ENCODE measurements at places on chromosomes 2 and 18.

GRCh38 chr2:109295781-109296117, 166.7 kb downstream of the SH3RF3 start:
- no peak overlapping the region for H3K27ac ChIP-seq
- no peak for DNase-seq
- H3K4me1 ChIP-seq: no peaks in the 10 kb centered on the region
- H3K27me3 ChIP-seq: no peaks in the 10 kb centered on the region
- H3K4me3 ChIP-seq: no peak overlapping the region
- no peaks in the 10 kb centered on the region for H3K36me3 ChIP-seq

GRCh38 chr2:226142463-226142862, 657.2 kb downstream of the IRS1 start:
- no peak overlapping the region for H3K27ac ChIP-seq
- no peak overlapping the region for H3K4me3 ChIP-seq
- DNase-seq: no peak

GRCh38 chr2:64595397-64596176, 58.1 kb downstream of the SERTAD2 start:
- no peak overlapping the region for H3K4me3 ChIP-seq
- peaks cover 22% of the 10 kb centered on the region for H3K36me3 ChIP-seq
- H3K27ac ChIP-seq: no peak overlapping the region

- H3K4me3 ChIP-seq: no peak overlapping the region
- no peaks in the 10 kb centered on the region for H3K27me3 ChIP-seq
- no peak for DNase-seq
- no peak overlapping the region for H3K27ac ChIP-seq
- no peaks in the 10 kb centered on the region for H3K4me1 ChIP-seq
Measured at GRCh38 chr18:23412351-23412964, 40.6 kb upstream of the RIOK3 start.

DNA sequence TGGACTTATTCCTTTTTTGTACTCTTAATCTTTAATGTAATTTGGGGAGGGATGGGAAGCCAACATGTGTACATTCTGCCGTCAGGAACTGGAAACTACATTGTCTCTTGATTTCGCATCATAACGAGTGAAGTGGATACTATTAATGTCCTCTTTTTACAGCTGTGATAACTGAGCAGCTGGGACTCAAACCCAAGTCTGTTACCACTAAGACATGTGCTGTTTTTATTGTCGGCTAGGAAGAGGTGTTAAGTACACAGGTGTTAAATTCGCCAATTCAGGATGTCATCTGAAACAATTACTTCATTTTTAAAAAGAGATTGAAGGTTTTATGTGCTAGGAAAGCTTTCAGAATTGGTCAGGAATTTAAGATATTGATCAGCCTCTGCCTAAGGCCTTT, 6.9 kb downstream of the GMCL1 start:
- H3K4me1 ChIP-seq: peaks cover 16% of the 10 kb centered on the region
- H3K27me3 ChIP-seq: no peaks in the 10 kb centered on the region
- H3K36me3 ChIP-seq: peaks cover 28% of the 10 kb centered on the region
- H3K27ac ChIP-seq: no peak overlapping the region
- DNase-seq: no peak

- DNase-seq: no peak
- peaks cover 33% of the 10 kb centered on the region for H3K4me1 ChIP-seq
- no peaks in the 10 kb centered on the region for H3K36me3 ChIP-seq
- no peak overlapping the region for H3K27ac ChIP-seq
Measured at GRCh38 chr2:174327021-174327840, 7.5 kb upstream of the SP9 start.

DNA sequence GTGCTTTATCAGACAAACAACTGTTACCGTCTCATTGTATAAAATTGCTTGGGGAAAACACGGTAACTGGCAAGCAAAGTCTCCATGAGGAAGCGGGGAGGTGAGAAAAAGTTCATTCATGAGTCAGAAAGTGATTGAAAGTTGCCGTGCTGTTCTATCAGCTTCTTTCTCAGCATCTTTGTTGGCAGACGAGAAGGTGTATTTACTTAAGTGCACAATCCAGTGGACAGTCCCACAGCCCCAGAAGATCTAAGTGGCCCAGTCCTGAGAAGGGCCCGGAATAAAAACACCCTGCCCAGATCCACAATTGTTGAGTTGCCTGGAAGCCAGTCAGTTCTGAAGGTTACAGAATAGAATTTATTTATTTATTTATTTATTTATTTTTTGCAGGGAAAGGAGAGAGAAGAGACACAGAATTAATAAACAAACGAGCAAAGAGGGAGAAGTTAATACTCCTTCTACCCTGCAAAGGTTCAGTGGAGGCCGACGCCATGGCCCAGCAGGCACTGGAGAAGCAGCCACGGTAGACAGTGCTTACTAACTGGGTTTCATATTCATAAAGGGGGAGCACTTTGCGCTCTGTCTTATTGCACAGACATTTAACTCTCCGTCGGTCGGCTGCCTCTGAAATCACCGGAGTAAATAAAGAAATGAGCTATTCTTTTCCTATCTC, 676.0 kb upstream of the SALL3 start:
- no peak overlapping the region for H3K27ac ChIP-seq
- no peaks in the 10 kb centered on the region for H3K27me3 ChIP-seq
- no peak for DNase-seq
- H3K4me1 ChIP-seq: no peaks in the 10 kb centered on the region
- no peaks in the 10 kb centered on the region for H3K36me3 ChIP-seq

- no peak overlapping the region for H3K4me3 ChIP-seq
- H3K27ac ChIP-seq: no peak overlapping the region
- H3K36me3 ChIP-seq: no peaks in the 10 kb centered on the region
- no peaks in the 10 kb centered on the region for H3K27me3 ChIP-seq
- DNase-seq: no peak
- H3K4me1 ChIP-seq: no peaks in the 10 kb centered on the region
Measured at GRCh38 chr18:28984731-28985130, 807.8 kb upstream of the CDH2 start.

DNA sequence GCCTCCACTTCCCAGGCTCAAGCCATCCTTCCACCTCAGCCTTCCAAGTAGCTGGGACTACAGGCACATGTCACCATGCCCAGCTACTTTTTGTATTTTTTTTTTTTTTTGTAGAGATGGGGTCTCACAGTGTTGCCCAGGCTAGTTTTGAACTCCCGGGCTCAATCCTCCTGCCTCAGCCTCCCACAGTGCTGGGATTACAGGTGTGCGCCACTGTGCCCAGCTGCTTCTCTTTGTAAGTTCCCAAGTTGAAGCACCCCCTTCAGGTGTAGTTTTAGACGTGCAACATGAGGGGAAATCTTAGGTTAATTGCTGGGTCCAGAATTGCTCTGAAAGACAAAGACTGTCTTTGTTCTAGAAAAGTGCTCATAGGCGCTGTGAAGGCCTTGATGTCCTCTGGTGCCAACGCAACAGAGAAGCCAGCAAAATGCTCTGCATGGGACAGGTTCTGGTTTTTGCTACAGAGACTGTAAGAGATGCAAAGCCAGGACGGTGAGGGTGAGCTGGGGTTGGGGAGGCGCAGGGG, 46.6 kb downstream of the RRM2 start:
- H3K4me1 ChIP-seq: peaks cover 2% of the 10 kb centered on the region
- H3K27me3 ChIP-seq: no peaks in the 10 kb centered on the region
- no peaks in the 10 kb centered on the region for H3K36me3 ChIP-seq
- no peak overlapping the region for H3K4me3 ChIP-seq
- no peak overlapping the region for H3K27ac ChIP-seq

- H3K36me3 ChIP-seq: no peaks in the 10 kb centered on the region
- no peaks in the 10 kb centered on the region for H3K4me1 ChIP-seq
- no peak overlapping the region for H3K4me3 ChIP-seq
- no peaks in the 10 kb centered on the region for H3K27me3 ChIP-seq
- DNase-seq: no peak
Measured at GRCh38 chr2:240419723-240420122, 15.7 kb upstream of the GPC1 start.

DNA sequence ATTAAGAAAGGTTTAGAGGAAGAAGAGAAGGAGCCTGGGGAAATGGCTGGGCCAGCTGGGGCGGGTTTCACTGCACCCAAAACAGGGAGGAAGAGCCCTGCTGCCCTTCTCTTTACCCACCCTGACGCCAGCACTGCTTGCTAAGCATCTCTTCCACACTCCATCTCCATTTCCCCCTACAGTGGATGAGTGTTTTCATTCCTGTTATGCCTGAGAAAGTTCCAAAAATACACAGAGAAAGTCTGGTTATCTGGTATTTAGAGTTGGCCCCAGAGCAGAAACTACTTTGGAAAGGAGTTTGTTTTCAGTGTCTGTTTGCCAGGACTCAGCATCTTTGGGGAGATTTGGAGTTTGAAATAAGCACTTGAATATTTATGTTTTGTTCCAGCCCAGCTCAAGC, 451.0 kb downstream of the SLC4A3 start:
- no peaks in the 10 kb centered on the region for H3K4me1 ChIP-seq
- H3K36me3 ChIP-seq: no peaks in the 10 kb centered on the region
- H3K4me3 ChIP-seq: no peak overlapping the region

GRCh38 chr18:62323483-62324180, 1.5 kb upstream of the TNFRSF11A start:
- H3K4me3 ChIP-seq: no peak overlapping the region
- H3K27me3 ChIP-seq: peaks cover 36% of the 10 kb centered on the region
- no peak overlapping the region for H3K27ac ChIP-seq
- H3K36me3 ChIP-seq: no peaks in the 10 kb centered on the region
